Liver (tissue), 10 donors: ENCODE measurements at places on chromosomes 1 and 21. TPM values are rescaled to one million over a fixed set of nuclear protein-coding genes. Genes with fewer than 3 reads are reported as not detected.

DNA sequence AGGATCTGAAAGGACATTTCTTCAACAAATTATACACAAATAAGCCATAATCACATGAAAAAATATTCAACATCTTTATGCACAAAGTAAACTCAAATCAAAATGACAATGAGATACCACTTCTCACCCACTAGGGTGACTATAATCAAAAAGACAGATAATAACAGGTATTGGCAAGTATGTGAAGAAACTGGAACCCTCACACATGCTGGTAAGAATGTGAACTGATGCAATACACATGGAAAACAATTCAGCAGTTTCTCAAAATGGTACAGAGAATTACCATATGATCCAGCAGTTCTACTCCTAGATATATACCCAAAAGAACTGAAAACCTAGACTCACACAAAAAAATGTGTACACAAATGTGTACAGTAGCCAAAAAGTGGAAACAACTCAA lies 62.5 kb downstream of the CHD5 start:
- no peaks in the 10 kb centered on the region for H3K4me1 ChIP-seq
- H3K27ac ChIP-seq = no peak overlapping the region
- no peaks in the 10 kb centered on the region for H3K27me3 ChIP-seq
- no peaks in the 10 kb centered on the region for H3K36me3 ChIP-seq

Gene GJA8
- total RNA-seq = not detected

GRCh38 chr1:97770376-97770775 lies 150.5 kb downstream of the DPYD start:
- no peaks in the 10 kb centered on the region for H3K4me1 ChIP-seq
- H3K27me3 ChIP-seq = no peaks in the 10 kb centered on the region
- no peak for DNase-seq
- H3K36me3 ChIP-seq = no peaks in the 10 kb centered on the region
- no peak overlapping the region for H3K4me3 ChIP-seq

Gene PCAT6
- total RNA-seq = not detected

DNA sequence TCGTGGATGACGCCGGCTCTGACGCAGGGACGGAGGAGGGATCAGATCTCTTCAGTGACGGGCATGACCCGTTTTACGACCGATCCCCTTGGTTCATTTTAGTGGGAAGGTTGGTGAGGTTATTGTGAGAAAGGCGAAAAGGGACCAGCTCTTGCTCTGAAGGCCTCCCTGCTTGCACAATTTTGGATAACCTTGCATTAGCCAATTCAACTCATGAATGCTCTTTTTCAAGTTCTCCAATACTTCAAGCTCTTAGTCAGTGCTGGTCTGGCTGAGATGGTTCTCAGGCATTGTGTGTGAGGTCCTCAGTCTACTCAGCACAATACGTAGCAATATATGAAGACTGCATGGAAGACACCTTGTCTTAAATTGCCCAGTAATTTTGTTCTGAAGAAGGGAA lies 72.6 kb upstream of the PGD start:
- no peak overlapping the region for H3K4me3 ChIP-seq
- no peak overlapping the region for H3K27ac ChIP-seq
- DNase-seq = no peak

- H3K4me1 ChIP-seq = peaks cover 11% of the 10 kb centered on the region
- H3K4me3 ChIP-seq = no peak overlapping the region
- no peaks in the 10 kb centered on the region for H3K27me3 ChIP-seq
Observed at GRCh38 chr1:24085546-24085945, 26.4 kb downstream of the MYOM3 start.

DNA sequence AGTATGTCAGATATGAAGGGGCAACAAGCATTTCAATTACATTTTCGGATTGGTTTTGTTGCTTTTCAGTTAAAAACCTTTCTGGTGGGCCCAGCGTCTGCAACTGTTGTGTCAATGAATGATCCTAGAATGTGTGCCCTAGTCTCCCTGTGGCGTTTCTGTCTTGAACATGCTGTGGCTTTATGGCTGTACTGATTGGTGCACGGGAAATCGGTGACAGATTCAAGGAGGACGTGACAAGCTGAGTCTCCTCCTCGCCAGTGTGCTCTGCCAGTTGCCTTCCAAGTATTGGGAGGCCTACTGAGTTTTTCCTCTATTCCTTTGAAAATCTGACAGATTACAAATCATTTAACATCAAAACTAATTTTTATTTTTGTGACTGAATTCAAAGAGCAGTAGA lies 127.6 kb downstream of the ZP4 start:
- H3K36me3 ChIP-seq = no peaks in the 10 kb centered on the region
- no peak overlapping the region for H3K27ac ChIP-seq
- no peak for DNase-seq
- no peaks in the 10 kb centered on the region for H3K4me1 ChIP-seq
- H3K27me3 ChIP-seq = no peaks in the 10 kb centered on the region
